ENCODE measurements at places on chromosomes 3 and 15. TPM values are rescaled to one million over a fixed set of nuclear protein-coding genes. Genes with fewer than 3 reads are reported as not detected.

DNA sequence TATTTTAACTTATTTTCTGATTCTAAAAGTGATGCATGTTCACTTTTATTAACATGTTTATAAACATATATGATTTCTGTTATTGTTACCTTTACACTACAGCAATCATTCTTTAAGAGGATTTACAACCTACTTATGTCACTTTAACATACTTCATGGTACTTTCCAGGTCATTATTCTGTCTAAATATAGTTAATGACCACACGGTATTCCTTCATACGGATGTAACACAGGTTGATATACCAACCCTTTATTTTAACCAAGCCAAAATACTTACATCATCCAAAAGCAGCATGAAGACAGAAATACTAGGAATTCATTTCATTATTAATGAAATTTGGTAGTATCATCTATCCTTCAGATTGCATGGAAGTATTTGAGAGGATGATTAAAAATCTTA is 18.6 kb downstream of the PIK3R4 start:
- DNase-seq = no peak

- no peak for DNase-seq
Observed at GRCh38 chr15:56077081-56077480, 83.7 kb upstream of the NEDD4 start.

DNA sequence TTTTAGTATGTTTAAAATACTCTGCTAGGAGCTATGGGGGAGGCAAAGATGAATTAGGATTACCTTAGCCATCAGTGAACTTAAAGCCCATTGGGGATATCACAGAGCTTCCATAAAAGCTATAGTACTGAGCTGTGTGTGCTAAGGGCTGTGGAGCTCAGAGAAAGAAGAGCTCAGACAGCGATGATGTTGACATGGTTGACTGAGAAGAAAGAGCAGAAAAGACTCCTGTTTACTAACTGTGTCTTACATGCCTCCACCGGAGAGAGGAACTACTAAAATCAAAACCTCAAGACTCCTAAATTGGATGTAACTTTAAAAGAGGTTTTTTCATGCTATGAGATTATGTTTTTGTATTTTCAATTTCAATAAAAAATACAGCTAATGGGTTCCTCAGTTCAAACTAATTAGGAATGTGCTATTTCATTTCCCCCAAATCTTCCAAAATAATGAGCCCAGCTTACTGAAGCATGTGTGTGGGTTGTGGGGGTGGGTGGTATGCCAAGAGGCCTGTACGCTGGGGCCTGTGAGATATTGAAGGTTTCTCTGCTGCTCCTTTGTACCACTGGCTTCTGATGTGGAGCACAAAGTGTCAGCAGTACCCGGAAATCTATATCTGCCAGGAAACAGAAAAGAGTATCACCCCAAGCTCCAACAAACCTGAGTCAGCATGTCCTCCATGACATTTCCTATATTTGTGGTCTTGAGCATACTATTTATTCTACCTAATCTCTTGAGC is 22.7 kb downstream of the DGKG start:
- DNase-seq = no peak

DNA sequence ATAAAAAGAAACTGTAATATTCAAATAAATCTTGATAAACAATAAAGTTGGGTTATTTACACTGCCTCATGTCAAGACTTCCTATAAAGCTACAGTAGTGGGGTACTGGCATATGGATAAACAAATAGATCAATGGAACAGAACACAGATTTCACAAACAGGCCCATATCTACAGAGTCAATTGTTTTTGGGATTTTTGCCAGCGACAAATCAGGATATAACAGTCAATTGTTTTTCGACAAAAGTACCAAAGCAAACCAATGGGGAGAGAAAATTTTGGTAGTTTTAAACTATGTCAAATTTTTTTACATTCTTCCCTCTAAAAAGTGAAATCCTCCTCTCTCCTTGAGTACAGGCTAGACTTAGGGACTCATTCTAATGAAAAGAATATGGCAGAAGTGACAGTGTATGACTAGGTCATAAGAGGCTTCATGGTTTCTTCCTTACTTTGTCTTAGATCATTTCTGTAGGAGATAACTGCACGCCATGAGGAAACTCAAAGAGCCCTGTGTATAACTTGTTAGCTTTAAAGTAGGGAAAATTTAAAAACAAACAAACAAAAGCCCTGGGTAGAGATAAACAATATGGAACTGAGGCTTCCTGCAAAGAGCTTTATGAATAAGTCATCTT is 16.9 kb downstream of the IP6K1 start:
- no peak for DNase-seq

GRCh38 chr3:142468456-142468855 is 20.6 kb upstream of the XRN1 start:
- DNase-seq = no peak

- DNase-seq = peak; percentile 86
Observed at GRCh38 chr3:41681479-41681878, 280.4 kb downstream of the ULK4 start.

Gene ARID3B
- 1.0 TPM for total RNA-seq

Gene CHST13
- total RNA-seq = not detected

Gene CAMK2N2
- total RNA-seq = 1.6 TPM

Gene ITIH3
- total RNA-seq = not detected
